CD14-positive monocyte (primary cell): ENCODE measurements at places on chromosomes 2 and 18.
A peak's percentile ranks its signal among the peaks of the same experiment; 100 is the strongest.

DNA sequence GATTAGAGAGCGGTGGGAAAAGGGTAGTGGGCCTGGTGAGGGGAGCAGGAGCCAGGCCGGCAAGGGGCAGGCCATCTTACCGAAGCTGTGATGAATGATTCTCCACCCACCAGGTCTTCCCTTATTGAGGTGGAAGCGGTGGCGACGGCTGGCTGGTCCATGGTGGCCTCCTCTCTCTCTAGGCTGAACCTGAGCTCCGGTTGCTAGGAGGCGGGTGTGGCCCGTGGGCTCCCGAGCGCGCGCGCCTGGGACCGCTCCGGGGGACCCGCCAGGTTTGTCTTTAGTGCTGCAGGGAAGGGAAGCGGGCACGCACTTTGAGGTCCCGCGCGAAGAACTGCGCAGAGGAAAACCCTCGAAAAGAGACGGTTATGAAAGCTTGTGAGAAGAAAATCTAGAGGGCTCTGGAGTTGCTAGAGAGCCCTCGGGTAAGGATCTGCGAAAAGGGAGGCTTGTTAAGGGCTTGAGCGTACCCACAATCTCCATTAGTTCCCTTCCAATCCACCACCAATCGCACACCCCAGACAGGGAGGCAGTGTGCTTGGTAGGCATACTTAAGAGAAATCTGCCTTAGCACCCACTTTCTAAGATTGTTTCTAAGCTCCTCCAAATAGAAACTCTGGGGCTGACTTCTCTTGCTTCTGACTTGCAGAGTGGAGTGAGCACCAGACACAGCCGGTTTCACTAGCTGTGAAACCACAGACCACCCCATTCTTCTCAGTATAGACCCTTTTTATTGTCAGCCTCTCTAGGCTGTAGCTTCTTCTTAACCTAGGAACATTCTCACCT, at the start of gene STPG4:
TSS of gene STPG4 (minus strand) at position 218 of the 786 bp plus-strand sequence. CDS start at position 161, 57 bp downstream.
- peaks cover 93% of the 10 kb centered on the region for H3K36me3 ChIP-seq
- H3K4me1 ChIP-seq, result peaks cover 12% of the 10 kb centered on the region
- no peak within 1 kb of the TSS for H3K4me3 ChIP-seq
- H3K27me3 ChIP-seq, result no peaks in the 10 kb centered on the region

DNA sequence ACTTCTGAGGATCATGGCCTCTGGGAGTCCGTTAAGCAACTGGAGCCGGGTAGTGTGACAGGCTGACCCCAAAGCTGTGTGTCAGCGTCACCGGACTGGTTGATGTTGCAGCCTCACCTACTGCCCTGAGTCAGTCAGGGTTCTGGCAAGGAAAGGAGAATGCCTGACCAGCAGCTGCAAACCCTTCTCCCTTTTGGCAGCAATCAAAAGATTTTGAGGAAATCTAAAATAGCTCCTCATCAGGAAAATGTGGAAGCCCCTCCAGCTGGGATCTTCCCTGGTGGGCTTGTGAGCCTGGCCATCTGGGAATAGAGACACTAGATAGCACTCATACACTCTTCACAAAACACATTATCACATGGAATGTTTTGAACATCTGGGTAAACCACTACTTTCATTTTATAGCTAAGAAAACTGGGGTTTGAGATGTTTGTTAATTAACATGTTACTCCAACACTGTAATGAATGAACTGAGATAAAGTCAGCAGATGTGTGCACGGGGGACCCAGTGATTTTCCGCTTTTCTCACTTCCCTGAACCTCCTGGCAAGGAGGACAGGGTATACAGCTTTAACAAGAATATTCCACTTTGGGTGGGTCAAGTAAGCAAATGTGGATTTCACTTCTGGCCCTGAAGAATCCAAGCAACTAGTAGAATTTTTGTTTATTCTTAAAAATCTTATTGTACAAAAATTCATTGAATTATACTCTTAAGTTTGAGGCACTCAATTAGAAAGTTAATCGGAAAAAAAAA, 24.7 kb downstream of the CLUL1 start:
- no peaks in the 10 kb centered on the region for H3K36me3 ChIP-seq
- H3K27me3 ChIP-seq, result peaks cover 5% of the 10 kb centered on the region

DNA sequence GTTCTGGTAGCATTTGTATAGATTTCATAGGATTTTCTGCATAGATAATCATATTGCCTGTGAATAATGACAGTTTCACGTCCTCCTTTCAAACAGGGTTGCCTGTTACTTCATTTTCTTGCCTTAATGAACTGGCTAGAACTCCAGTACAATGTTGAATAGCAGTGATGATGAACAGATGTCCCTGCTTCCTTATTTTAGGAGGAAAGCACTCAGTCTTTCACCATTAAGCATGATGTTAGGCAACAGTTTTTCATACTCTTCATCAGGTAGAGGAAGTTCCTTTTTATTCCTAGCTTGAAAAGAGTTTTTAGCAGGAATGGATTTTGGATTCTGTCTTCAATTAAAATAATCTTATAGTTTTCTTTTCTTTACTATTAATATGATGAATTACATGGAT, 39.7 kb downstream of the C2orf76 start:
- no peaks in the 10 kb centered on the region for H3K27me3 ChIP-seq
- no peak overlapping the region for H3K27ac ChIP-seq
- peaks cover 8% of the 10 kb centered on the region for H3K4me1 ChIP-seq
- no peaks in the 10 kb centered on the region for H3K36me3 ChIP-seq
- no peak overlapping the region for H3K4me3 ChIP-seq

- no peak overlapping the region for H3K4me3 ChIP-seq
- H3K36me3 ChIP-seq, result no peaks in the 10 kb centered on the region
- H3K27me3 ChIP-seq, result no peaks in the 10 kb centered on the region
- peak; percentile 20 for DNase-seq
These were observed 323.9 kb upstream of the ID2 start for GRCh38 chr2:8357738-8358518.

DNA sequence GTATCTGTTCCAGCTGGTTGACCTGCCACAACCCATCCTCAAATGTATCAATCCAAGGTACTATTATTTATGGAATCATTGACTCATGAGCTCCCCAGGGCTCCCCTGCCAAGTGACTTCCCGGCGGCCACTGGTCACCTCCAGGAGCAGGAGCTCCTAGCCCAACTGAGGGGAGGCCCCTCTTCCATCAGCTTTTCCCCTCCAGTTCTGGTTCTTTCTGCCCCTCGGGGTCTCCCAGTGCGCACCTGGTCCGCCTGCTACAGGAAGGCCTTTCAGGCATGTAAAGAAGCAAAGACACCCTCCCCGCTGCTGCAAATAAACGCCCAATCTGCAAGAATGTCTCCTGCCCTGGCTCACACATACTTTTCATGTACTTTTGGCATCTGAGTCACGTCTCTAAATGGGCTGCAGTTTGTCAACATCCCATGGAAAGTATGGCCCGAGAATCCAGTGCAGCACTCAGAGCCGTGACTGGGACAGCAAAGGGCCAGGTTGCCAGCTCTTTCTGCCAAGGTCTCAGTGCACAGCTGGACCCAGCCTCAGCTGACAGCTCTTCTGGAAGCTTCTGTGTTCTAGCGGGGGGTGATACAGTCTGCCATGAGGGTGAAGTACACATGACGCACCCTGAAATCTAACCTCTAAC, 41.4 kb downstream of the KLHL29 start:
- H3K27me3 ChIP-seq, result no peaks in the 10 kb centered on the region
- H3K27ac ChIP-seq, result no peak overlapping the region
- no peaks in the 10 kb centered on the region for H3K36me3 ChIP-seq
- DNase-seq, result no peak

DNA sequence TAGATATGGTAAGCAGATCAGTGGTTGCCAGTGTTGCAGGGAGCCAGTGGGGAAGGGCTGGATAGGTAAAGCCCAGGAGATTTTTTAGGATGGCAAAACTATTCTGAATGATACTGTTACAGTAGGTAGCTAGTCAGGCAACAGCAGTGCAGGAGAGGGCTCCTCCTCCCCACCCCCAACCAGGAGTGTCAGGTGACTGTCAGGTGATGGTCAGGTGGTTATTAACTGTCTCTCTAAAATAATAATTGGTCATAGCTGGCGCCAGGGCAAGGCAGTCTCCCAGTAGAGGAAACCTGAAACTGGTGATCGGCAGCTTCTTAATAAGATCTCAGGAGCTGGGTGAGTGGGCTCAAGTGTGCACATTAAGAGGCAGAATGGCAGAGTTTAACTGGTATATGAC, 201.6 kb upstream of the PARD3B start:
- no peak for DNase-seq
- no peak overlapping the region for H3K27ac ChIP-seq
- no peaks in the 10 kb centered on the region for H3K27me3 ChIP-seq
- H3K4me3 ChIP-seq, result no peak overlapping the region
- no peaks in the 10 kb centered on the region for H3K36me3 ChIP-seq
- H3K4me1 ChIP-seq, result no peaks in the 10 kb centered on the region

GRCh38 chr2:238165288-238165921, 6.6 kb downstream of the ERFE start:
- no peak overlapping the region for H3K4me3 ChIP-seq
- peaks cover 20% of the 10 kb centered on the region for H3K36me3 ChIP-seq
- H3K4me1 ChIP-seq, result no peaks in the 10 kb centered on the region
- DNase-seq, result no peak

- no peaks in the 10 kb centered on the region for H3K27me3 ChIP-seq
- no peaks in the 10 kb centered on the region for H3K4me1 ChIP-seq
- H3K27ac ChIP-seq, result no peak overlapping the region
These were observed 15.6 kb upstream of the YWHAQ start for GRCh38 chr2:9646196-9647030.
